ENCODE measurements at places on chromosomes 16 and 17.

DNA sequence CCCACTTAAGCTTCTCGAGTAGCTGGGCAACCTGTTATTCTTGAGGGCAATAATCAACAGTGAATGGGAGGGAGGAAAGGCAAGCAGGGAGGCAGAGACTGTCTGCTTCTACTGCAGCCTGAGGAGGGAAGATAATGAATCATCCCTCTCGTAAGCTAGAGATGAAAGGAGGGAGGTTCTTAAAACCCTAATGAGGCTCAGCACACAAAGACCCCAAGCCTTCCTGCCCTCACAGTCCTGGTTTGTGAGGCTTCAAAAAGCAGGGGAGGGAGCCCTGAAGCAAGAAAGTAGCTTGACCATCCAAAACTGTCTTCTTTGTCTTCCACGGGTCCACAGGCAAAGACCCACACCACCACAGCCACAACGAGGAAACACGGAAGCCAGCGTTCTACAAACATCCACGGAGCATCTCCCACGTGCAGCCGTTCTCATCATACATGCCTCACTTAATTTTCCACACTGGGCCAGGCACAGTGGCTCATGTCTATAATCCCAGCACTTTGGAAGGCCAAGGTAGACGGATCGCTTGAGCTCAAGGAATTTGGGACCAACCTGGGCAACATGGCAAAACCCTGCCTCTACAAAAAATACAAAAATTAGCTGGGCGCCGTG, 1.8 kb downstream of the PIK3R5 start:
- no peak for DNase-seq

- DNase-seq, result no peak
Observed at GRCh38 chr16:89765292-89765830, 44.0 kb downstream of the ZNF276 start.

DNA sequence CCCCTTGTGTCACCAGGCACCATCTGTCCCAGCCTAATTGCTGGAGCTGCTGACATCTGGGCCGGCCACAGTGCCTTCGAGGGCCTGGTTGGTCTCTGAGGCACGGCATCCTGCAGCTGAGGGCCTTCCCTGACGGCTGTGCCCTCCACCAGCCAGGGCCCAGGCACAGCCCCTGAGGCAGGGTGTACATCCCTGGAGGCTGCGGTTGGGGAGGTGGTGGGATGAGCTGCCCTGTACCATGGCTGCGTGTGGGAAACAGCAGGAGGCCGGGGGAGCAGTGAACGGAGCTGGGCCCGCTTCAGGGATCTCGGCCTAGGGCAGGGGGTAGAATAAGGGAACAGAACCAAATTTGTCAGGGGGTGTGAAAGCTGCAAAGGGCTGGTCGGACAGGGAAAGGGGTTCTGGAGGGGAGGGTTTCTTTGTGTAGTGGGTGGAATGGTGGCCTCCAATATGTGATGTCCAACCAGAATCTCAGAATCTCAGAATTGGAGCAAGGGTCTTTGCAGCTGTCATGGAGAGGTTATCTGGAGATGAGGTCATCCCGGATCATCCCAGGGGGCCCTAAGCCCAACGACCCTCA, 10.0 kb upstream of the SLC38A10 start:
- DNase-seq, result no peak

DNA sequence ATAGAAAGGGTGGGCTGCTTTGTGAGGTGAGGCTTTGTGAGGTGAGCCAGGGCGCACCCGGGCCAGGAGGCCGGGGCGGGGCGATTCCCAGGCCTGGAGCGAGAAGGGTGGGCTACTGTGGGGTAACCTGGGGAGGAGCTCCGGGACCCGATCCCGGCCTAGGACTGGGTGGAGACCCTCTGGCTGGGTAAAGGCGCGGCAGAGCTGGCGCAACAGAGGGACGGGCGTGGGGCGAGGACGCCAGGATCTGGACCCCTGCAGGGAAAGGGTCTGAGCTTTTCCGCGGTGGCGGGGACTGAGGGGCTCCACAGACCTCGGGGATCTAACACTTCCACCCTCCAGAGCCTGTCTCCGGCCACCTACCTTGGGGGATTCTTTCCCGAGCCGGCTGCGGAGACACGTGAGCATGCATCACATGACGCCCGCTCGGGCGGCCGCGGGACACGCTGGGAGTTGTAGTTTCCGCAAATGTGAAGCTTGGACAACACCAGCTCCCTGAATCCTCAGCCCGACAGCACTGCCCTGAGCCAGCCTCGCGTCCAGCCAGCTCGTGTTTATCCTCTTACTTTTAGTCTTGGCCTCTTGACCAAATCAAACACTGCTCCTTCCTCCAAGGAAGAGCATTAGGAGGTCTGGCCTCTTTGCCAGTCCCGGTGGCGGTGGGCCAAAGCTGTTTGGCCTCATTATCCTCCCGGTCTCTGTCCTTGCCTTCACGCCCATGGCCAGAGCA, at the start of gene SLC38A7:
Gene SLC38A7 (minus strand): TSS at position 417 of the 730 bp plus-strand sequence. CDS start 4,644 bp downstream, outside the sequence.
- DNase-seq, result peak; percentile 69

- DNase-seq, result no peak
Observed at GRCh38 chr16:79754501-79754900, 154.0 kb upstream of the MAF start.

Data from NCI-H146 (cell line).